ENCODE measurements at places on chromosomes 5 and 9.

DNA sequence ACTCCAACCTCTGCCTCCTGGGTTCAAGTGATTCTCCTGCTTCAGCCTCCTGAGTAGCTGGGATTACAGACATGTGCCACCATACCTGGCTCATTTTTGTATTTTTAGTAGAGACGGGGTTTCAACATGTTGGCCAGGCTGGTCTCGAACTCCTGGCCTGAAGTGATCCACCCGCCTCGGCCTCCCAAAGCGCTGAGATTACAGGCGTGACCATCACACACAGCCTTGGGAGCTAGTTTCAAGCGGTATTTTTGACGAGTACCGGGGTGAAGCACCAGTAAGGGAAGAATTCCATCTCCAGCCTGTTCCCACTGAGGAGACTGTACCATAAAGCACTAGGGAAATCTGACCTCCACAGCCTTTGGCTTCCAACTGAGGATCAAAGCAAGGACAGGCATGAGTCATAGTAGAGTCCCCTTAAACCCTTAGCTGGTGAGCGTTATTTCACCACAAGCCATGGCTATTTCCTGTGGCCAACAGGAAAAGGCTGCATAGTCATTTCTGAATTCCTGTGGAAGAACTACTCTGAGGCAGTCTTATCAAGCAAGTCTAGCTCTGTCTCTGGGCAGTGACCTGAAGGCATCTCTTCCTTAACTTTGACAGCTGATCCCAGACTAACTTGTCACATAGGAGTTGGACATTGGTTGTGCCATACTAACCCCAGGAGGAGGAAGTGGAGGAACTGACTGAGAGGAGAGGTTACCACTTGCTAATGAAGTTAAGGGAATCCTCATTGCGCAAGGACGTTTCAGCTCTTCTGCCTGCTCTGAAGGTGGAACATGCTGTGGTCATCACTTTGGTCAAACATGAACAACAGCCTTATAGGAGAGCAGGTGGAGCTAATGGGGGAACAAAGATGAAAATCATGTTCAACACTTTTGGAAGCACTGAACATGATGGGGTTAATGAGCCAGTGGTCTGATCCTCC, 85.8 kb upstream of the DMRT1 start:
- DNase-seq: no peak

GRCh38 chr5:158431369-158432029, 572.6 kb upstream of the CLINT1 start:
- DNase-seq: no peak

DNA sequence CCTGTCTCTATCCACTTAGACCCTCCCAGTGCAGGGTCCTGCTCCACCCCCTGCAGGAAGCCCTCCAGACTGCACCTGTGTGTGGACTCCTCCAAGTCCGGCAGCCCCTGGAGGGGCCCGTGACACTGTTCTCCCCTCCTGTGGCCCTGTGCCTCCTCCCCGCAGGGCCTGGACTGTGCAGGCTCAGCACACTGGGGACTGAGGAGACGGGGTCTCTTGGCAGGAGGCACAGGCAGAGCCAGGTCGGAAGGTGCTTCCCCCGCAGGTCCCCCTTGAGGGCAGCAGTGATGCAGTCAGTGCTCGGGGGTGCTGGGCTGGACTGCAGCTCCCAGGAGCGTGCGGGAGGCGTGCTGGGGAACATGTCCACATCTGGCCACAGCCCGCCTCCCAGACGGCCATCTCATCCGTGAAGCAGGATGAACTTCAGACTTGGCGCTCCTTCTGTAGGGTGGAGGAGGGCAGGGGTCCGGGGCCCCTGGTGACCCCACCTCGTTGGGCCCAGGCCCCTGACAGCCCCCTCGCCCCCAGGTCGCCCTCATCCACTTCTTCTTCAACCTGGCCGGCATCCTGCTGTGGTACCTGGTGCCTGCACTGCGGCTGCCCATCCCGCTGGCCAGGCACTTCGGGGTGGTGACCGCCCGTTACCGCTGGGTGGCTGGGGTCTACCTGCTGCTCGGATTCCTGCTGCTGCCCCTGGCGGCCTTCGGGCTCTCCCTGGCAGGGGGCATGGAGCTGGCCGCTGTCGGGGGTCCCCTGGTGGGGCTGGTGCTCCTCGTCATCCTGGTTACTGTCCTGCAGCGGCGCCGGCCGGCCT, 4.9 kb downstream of the SLC34A3 start:
- no peak for DNase-seq

DNA sequence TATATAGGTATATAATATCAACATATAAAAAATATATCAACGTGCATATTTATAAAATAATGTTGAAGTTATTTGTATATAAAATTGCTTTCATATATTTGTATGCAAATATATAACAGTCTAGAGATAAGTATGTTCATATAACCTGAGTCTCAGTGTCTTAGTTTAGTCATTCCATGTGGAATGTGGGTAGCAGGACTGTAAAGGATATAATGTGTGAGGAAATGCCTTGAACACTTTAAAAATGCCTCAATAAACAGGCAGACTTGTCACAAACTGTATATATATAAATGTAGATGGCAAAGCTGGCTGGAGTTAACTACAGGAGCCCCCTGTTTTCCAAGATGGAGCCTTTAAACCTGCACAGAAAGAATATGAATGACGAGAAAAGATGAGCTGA, 48.4 kb downstream of the CCDC125 start:
- no peak for DNase-seq

DNA sequence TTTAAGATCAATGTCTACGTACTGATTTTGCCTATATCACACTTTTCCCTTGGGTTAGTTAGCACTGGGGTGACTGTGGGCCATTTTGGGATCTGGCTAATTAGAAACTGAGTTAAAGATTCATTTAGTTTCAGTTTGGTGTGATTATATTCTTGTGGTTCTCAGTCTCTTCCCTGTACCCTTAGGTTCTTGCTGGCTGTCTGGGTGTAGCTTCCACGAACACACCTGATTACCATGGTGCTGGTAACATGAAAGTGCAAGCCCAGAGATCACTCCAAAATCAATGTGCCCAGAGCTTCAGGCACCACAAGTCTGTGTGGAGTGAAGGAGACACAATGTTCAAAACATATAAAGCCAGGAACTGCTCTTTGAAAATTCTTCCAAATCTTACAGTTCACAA, 248.1 kb downstream of the PDE4D start:
- no peak for DNase-seq

GRCh38 chr9:71796100-71796767, 27.9 kb upstream of the CEMIP2 start:
- no peak for DNase-seq

DNA sequence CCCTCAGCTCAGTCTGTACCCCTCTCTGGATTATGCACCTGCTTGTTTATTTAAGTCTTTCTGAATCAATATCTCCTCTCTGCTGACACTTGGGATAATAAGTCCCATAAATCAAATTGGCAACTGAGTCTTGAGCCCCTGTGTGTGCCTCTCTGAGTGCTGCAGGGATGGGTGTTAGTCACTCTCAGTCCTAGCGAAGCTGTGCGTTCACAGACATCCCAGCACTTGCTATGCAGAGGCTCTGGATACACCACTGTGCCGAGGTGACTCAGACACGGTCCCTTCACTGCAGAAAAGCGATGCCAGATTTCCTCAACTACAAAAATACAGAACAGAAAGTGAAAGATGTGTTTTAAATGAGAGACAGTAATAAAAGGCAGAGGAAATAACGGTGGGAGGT, 4.1 kb upstream of the KCNMB1 start:
- no peak for DNase-seq

- DNase-seq: no peak
These were observed 36.6 kb upstream of the MYORG start for GRCh38 chr9:34413231-34413852.
